ENCODE measurements at places on chromosomes 7 and 10. TPM values are rescaled to one million over a fixed set of nuclear protein-coding genes. Genes with fewer than 3 reads are reported as not detected.

GRCh38 chr10:123018531-123018930 is 9.7 kb downstream of the ACADSB start:
- no peak for DNase-seq

- DNase-seq: no peak
Measured at GRCh38 chr7:115145512-115145911, 223.6 kb downstream of the MDFIC start.

Gene NKX1-2
- not detected for total RNA-seq

- DNase-seq: no peak
Measured at GRCh38 chr7:158257001-158257400, 330.6 kb downstream of the PTPRN2 start.

- no peak for DNase-seq
Measured at GRCh38 chr10:102497545-102497944, 5.0 kb downstream of the ACTR1A start.

GRCh38 chr10:102633287-102633686 is 11.0 kb upstream of the TRIM8 start:
- DNase-seq: no peak
